ENCODE measurements at places on chromosomes 2 and 18.

- DNase-seq = no peak
These were observed 142.9 kb downstream of the SH3RF3 start for GRCh38 chr2:109271920-109272319.

DNA sequence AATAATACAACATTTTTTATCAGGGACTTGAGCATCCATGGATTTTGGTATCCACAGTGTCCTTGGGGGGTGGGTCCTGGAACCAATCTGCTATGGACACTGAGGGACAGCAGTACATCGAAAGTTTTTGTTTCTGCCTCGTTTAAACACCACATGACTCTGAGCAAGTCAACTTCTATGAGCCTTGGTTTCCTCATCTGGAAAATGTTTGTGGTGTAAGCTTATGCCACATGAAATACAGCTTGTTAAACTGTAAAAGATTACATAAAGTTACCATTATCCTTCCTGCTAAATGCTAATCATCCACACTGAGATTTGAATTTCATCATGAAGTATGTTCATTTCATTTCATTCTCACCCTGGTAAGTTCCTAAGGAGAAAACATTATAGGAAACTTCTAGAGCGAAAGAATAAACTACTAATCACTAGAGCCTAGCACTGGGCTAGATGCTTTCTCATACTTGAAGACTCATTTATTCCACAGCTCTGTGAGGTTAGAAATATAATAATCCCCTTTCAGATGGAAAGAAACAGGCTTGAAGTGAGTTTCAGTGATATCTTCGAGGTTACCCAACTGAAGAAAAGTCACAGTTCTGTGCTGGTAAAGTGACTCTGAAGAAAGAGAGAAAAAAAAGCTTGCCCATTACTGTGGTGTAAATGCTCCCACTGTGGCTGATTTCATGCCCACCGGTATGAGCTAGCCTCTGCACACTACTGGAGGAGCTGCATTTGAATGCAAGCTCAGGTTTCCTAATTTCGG is 29.2 kb downstream of the MCFD2 start:
- no peak for DNase-seq

DNA sequence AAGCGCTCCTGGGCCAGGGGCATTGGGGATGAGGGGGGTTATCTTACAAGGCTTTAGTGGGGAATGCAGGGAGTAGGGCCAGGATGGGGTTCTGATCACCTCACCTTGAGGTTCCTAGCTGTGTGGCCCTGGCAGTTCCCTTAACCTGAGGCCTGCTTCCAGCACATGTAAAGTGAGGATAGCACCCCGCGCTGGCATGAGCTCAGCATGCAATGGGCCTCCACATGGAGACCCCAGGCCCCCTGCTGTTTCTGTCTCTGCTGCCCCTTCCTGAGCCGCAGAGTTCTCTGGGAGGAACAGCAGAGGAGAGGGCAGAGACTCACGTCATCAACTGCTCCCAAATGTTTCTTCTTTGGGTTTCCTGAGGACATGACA is 8.6 kb upstream of the TEX51 start:
- DNase-seq = no peak

DNA sequence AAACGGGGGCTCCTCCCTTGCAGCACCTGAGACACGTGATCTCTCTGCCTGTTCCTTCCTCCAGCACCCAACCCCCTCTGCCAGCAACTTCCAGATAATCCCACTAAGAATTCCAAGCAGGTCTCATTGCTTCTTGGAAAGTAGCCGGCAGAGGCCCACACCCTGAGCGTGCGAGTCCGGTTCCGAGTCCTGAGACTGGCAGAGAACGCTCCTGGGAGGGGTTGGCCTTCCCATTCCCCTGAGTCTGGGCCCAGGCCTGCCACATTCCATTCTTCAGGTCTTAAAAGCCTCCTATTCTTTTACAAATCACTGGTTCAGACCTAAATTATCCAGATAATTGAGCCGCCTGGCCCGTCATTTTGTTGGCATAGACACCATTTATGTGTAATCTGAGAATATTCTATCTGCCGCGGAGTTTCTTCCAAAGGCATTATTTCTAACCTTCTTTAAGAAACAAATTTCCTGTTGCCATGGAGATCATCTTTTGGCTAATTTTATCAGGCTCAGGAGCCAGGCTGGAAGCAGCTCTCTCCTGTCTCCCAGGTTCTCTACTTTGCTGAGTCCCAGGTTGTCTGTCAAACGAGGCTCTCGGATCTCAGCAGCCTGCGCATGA is 165.4 kb downstream of the MYCN start:
- DNase-seq = no peak

DNA sequence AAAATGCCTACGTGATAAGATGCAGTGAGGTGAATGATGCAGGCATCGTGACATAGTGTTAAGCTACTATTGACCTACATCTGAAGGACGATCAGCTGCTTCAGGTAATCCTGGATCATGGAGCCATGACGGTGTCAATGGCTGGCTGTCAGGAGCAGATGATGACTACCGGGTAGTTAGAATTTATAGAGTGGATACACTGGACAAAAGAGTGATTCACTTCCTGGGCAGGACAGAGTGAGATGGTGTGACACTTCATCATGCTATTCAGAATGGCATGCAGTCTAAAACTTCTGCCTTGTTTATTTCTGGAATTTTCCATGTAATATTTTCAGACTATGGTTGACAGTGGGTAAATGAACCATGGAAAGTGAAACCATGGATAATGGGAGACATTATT is 29.5 kb downstream of the METTL8 start:
- DNase-seq = no peak

GRCh38 chr2:60091266-60091665 is 462.2 kb downstream of the BCL11A start:
- no peak for DNase-seq

DNA sequence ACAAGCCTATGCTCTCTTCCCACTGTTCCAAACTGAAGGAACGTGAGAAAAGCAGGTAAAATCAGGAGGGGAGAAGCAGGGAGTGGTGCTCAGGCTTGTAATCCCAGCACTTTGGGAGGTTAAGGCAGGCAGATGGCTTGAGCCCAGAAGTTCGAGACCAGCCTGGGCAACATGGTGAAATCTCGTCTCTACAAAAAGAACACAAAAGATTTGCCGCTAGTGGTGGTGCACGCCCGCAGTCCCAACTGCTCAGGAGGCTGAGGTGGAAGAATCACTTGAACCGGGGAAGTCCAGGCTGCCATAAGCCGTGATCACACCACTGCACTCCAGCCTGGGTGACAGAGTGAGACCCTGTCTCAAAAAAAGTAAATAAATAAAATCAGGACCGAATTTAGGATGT is 1.3 kb upstream of the TMSB10 start:
- no peak for DNase-seq

GRCh38 chr2:120346667-120347358 is 877 bp downstream of the INHBB start:
- DNase-seq = no peak

GRCh38 chr2:8081130-8081529 is 600.7 kb upstream of the ID2 start:
- no peak for DNase-seq

DNA sequence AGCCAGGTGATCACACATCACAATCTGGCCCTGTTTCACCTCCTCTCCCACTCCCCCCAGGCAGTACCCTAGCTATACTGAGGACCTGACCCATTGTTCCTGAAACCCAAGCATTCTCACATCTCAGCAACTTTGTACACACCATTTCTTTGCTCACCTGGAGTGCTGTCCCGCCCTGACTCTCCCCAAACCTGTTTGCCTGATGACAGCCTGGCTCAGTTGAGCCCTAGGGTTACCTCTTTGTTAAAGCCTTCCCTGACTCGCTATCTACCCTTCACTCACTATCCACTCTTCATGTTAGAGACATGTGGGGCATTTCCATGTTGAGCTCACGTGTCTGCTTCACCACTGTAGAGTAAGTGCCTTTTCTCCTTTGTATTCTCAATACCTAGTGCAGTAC is 49.1 kb downstream of the GREB1L start:
- DNase-seq = no peak

DNA sequence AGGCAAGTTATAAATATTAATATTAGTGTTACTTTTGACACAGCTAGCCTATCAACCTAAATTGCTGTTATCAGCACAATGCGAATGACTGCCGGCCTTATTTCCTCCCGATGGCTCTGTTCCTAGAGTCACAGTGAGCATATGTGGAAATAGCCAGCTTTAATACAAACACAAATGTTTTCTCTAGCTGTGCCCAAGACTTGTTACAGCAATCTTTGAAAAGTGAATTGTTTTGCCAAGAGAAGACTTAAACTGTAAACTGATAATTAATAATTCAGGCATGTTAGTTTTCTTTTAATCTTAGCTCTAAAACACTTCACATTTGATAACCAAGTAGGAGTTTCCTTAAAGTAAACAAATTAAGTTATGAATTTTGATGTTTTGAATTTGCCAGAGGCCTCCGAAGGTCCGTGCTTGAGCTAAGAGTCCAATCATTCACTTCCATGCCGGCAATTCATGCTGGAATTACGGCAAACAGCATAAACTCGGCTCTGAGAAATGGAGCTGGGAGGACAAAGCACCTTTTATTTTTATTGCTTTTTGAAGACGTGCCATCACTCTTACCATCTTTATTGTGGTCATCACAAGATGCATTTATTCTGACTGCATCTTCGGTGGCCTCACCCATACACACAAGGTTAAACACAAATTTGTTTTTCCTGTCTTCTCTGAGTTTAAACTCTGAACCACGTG is 184.5 kb upstream of the CWC22 start:
- DNase-seq = no peak

DNA sequence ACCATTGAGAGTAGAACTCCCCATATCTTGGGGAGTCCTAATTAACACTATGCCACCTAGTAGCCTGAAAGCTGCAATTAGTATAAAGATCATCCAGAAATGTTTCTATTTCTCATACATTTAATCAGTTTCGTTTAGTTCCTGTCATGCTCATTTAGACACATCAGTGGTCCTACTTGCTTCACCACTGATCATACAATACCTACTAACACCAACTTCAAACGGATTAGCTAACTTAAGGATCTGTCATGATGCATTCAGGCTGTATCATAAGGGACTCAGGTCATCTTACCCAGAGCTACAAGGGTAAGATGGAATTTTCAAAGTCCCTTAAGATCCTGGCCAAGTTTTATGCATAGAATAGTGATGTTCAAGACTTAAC is 6.8 kb downstream of the SRSF7 start:
- DNase-seq = no peak

DNA sequence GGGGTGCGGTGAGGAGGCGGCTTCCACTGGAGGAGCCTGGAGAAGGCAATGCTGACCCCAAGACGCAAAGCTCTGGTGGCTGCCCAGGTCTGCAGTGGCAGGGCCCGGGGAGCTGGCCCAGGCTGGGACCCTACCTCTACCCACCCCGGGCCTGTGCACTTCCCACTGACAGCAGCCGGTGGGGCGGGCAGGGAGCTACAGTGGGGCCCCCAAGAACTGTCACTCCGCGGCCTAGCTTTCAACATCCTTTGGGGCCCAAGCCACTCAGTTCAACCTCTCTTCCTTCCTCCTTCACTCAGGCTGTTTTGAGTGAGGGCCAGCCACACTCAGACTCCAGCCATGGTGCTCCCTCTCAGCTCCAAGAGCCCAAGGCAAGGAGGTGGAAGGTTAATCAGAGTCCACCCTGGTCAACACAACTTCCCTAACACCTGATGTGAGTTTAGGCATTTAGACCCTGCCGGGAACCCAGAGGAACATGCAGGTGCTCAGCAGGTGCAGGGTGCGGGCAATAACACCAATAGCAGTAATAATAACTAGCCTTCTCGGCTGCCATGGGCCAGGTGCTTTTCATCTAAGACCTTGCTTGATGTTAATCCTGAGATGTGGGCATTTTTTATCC is 93.6 kb downstream of the ZFP36L2 start:
- no peak for DNase-seq

DNA sequence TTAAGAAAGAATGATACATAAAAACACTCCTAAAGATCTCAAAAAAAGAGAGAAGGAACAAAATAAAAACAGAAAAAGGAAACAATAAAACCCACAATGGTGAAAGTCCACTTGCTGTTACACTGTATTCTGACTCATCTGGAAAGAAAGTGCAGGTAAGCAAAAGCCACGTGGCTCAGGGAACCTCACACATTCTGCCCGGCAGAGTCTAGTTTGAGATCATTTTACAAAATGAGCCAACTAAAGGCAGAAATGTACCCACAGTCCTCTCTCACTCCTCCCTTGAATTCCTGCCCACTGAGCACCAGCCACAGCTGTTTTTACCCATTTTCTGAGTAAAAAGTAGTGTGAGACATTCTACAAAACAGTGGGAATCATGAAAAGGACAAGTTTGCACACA is 10.0 kb downstream of the KCNH7 start:
- no peak for DNase-seq

- DNase-seq = no peak
These were observed 32.0 kb upstream of the LOXHD1 start for GRCh38 chr18:46688853-46689525.

- no peak for DNase-seq
These were observed 1.0 kb downstream of the MARS2 start for GRCh38 chr2:197705912-197706838.

- DNase-seq = no peak
These were observed 2.0 kb upstream of the HK2 start for GRCh38 chr2:74831693-74832530.

- peak; percentile 62 for DNase-seq
These were observed 68.4 kb upstream of the PPP1CB start for GRCh38 chr2:28683100-28683706.
